ENCODE measurements at places on chromosomes 13 and 19.

GRCh38 chr19:5691822-5692722, 2.0 kb downstream of the RPL36 start:
- no peak for DNase-seq

- DNase-seq: no peak
Measured at GRCh38 chr19:31574251-31574973, 225.2 kb upstream of the TSHZ3 start.

DNA sequence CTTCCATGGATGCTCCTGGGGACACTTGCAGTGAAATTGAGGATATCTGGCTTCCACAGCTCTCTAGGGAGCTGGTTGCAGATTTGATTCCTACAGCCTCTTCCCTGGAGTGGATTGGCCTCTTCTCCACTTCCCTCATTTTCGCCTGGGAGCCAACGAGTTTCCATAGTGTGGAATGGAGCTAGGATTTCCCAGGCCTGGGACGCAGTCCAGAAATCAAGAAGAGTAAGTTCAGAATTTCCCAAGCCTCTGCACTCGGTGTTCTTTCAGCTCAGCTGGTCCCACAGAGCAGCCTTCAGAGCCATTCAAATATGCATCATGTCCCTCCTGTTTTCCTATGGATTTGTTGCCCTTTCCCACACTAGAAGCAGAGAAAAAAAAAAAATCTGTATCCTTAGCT, 68.2 kb downstream of the RAP2A start:
- no peak for DNase-seq

GRCh38 chr13:40336228-40337221, 329.9 kb downstream of the FOXO1 start:
- no peak for DNase-seq

- DNase-seq: no peak
Measured at GRCh38 chr19:7897292-7897691, 6.4 kb upstream of the MAP2K7 start.

GRCh38 chr13:31996601-31997000, 35.0 kb upstream of the FRY start:
- DNase-seq: no peak

Data from thoracic aorta (tissue), 2 donors.